ENCODE measurements at places on chromosomes 3 and 15.

GRCh38 chr3:39013289-39013688 is 38.5 kb downstream of the SCN11A start:
- no peaks in the 10 kb centered on the region for H3K4me1 ChIP-seq
- H3K4me3 ChIP-seq, result no peak overlapping the region
- no peaks in the 10 kb centered on the region for H3K36me3 ChIP-seq
- no peak overlapping the region for H3K27ac ChIP-seq
- no peak for DNase-seq

GRCh38 chr15:39542385-39543065 is 38.4 kb upstream of the THBS1 start:
- no peak overlapping the region for H3K27ac ChIP-seq
- H3K36me3 ChIP-seq, result no peaks in the 10 kb centered on the region
- peaks cover 8% of the 10 kb centered on the region for H3K27me3 ChIP-seq

- no peaks in the 10 kb centered on the region for H3K36me3 ChIP-seq
- H3K27me3 ChIP-seq, result peaks cover 10% of the 10 kb centered on the region
- no peak overlapping the region for H3K27ac ChIP-seq
- no peaks in the 10 kb centered on the region for H3K4me1 ChIP-seq
- no peak for DNase-seq
Observed at GRCh38 chr15:70902107-70902506, 9.5 kb downstream of the LRRC49 start.

DNA sequence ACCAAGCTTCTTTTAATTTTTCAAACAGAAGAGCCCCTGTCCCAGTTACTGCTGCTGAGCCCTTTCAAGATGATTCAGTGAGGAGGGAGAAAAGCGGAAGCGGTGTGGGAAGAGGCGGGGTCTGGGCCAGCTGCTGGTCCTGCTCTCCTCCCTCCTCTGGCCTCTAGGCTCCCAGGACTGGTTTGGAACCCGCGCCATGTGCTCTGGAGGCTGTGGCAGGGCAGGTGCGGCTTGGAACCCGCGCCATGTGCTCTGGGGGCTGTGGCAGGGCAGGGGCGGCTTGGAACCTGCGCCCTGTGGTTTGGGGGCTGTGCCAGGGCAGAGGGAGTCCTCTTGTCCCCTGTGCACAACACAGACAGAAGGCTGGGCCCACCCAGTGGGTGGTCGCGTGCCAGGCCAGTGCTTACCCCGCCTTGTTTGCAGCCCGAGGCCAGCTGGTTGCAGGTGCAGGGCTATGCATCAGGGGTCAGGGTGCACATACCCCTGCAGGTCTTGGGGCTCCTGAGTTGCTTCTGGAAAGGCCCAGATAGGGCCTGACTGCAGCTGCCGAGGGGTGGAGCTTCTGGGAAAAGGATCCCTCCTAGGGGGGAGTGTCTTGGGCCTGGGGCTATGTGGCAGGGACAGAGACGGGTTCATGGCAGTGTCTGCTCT is 12.2 kb downstream of the ALG1L2 start:
- H3K27me3 ChIP-seq, result no peaks in the 10 kb centered on the region
- peak overlapping the region; percentile 65 for H3K4me3 ChIP-seq
- H3K4me1 ChIP-seq, result peaks cover 42% of the 10 kb centered on the region
- peak overlapping the region; percentile 89 for H3K27ac ChIP-seq
- peak; percentile 43 for DNase-seq
- no peaks in the 10 kb centered on the region for H3K36me3 ChIP-seq

GRCh38 chr3:25520926-25521559 is 93.0 kb downstream of the RARB start:
- DNase-seq, result no peak
- H3K36me3 ChIP-seq, result no peaks in the 10 kb centered on the region
- no peak overlapping the region for H3K4me3 ChIP-seq
- H3K27ac ChIP-seq, result no peak overlapping the region

GRCh38 chr15:27933562-27933961 is 165.6 kb downstream of the OCA2 start:
- no peak for DNase-seq
- no peaks in the 10 kb centered on the region for H3K36me3 ChIP-seq
- H3K4me1 ChIP-seq, result no peaks in the 10 kb centered on the region
- no peak overlapping the region for H3K27ac ChIP-seq

GRCh38 chr3:115790759-115791158 is 167.4 kb downstream of the GAP43 start:
- peak; percentile 29 for DNase-seq
- no peak overlapping the region for H3K27ac ChIP-seq
- no peaks in the 10 kb centered on the region for H3K27me3 ChIP-seq
- H3K36me3 ChIP-seq, result no peaks in the 10 kb centered on the region
- peaks cover 25% of the 10 kb centered on the region for H3K4me1 ChIP-seq

DNA sequence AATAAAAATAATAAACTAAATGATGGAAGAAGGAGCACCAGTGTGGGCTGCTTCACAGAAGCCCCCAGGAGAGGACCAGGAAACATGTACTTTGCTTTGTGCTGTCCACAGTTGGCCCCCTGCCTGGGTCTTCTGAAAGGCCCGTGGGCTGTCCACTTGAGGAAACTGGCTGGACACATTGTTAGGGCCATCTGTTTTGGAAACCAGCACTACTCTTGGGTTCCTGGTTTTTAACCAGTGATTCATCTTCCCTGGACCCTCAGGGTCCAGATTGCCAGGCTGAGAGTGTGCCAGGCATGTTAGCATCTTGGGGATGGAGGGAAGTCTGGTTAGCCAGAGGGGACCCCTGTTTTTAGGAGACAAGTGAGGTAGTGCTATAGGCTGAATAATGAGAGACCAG is 297.2 kb upstream of the C2CD4B start:
- H3K36me3 ChIP-seq, result no peaks in the 10 kb centered on the region
- no peak for DNase-seq
- H3K4me3 ChIP-seq, result no peak overlapping the region
- no peaks in the 10 kb centered on the region for H3K4me1 ChIP-seq

- H3K4me3 ChIP-seq, result no peak overlapping the region
- DNase-seq, result no peak
- no peaks in the 10 kb centered on the region for H3K36me3 ChIP-seq
- H3K27me3 ChIP-seq, result no peaks in the 10 kb centered on the region
- H3K4me1 ChIP-seq, result peaks cover 3% of the 10 kb centered on the region
- no peak overlapping the region for H3K27ac ChIP-seq
Observed at GRCh38 chr3:141835557-141836229, 40.8 kb upstream of the ATP1B3 start.

DNA sequence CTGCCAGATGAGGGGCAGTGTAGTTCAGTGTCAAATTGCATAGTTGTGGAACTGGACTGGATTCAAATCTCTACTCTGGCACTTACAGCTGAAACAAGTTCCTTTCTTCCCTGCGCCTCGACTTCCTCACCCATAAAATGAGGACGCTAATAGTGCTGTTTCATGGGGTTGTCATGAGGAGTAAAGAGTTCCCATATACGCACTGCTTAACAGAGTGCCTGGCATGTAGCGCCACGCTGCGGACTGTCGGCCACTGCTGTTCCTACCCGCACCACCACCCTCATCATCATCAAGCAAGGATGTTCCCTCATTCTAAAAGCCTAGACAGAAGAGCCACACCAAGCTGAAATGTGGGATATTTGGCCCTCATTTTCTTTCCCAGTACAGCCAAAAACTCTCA is 91.9 kb downstream of the CHDH start:
- peaks cover 26% of the 10 kb centered on the region for H3K4me1 ChIP-seq
- H3K4me3 ChIP-seq, result no peak overlapping the region
- no peaks in the 10 kb centered on the region for H3K36me3 ChIP-seq
- no peak for DNase-seq
- no peaks in the 10 kb centered on the region for H3K27me3 ChIP-seq

- H3K27me3 ChIP-seq, result no peaks in the 10 kb centered on the region
- no peak for DNase-seq
- H3K4me3 ChIP-seq, result no peak overlapping the region
- no peak overlapping the region for H3K27ac ChIP-seq
- peaks cover 30% of the 10 kb centered on the region for H3K4me1 ChIP-seq
- H3K36me3 ChIP-seq, result peaks cover 41% of the 10 kb centered on the region
Observed at GRCh38 chr3:186997061-186997460, 66.7 kb downstream of the ST6GAL1 start.

- peak overlapping the region; percentile 58 for H3K4me3 ChIP-seq
- peaks cover 42% of the 10 kb centered on the region for H3K4me1 ChIP-seq
- DNase-seq, result no peak
- peak overlapping the region; percentile 69 for H3K27ac ChIP-seq
- H3K27me3 ChIP-seq, result peaks cover 84% of the 10 kb centered on the region
- H3K36me3 ChIP-seq, result peaks cover 9% of the 10 kb centered on the region
Observed at GRCh38 chr3:43998836-43999727, 242.6 kb upstream of the TOPAZ1 start.

DNA sequence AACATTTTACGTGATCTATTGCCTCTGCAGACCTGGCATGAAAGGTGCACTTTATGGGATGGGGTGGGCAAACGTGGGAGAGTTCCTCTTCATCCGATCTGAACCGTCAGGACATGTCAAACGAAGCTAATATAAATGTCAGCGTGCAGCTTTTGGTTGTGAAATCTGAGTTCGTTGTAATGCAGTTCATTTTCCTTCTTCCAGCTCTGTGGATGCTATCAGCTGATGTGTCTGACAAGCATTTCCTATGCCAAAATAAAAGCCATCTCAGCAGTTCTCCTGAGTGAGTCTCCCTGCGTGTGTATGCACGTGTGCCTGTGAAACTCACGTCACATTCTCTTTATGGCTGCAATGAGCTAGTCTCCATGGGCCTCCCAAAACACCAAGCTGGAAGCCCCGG is 512.3 kb downstream of the MCTP2 start:
- no peaks in the 10 kb centered on the region for H3K36me3 ChIP-seq
- H3K27ac ChIP-seq, result no peak overlapping the region
- no peaks in the 10 kb centered on the region for H3K27me3 ChIP-seq
- no peak overlapping the region for H3K4me3 ChIP-seq
- no peaks in the 10 kb centered on the region for H3K4me1 ChIP-seq

- DNase-seq, result no peak
- no peak overlapping the region for H3K4me3 ChIP-seq
- H3K4me1 ChIP-seq, result peaks cover 37% of the 10 kb centered on the region
Observed at GRCh38 chr15:52733088-52733487, 53.9 kb upstream of the ATOSA start.

DNA sequence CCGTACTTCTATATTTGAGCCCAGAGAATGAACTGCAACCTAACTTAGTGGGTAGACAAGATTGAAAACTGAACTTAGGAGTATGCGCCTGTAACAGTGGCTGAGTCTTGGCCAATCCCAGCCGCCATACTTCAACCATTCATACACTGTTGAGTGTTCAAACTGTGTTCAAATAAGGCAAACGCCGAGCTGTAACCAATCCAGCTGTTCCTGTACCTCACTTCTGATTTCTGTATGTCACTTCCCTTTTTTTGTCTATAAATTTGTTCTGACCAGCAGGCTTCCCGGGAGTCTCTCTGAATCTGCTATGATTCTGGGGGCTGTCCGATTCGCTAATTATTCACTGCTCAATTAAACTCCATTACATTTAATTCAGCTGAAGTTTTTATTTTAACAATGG is 58.6 kb upstream of the TPM1 start:
- H3K4me1 ChIP-seq, result no peaks in the 10 kb centered on the region
- H3K27me3 ChIP-seq, result peaks cover 23% of the 10 kb centered on the region
- H3K4me3 ChIP-seq, result no peak overlapping the region
- no peak for DNase-seq

DNA sequence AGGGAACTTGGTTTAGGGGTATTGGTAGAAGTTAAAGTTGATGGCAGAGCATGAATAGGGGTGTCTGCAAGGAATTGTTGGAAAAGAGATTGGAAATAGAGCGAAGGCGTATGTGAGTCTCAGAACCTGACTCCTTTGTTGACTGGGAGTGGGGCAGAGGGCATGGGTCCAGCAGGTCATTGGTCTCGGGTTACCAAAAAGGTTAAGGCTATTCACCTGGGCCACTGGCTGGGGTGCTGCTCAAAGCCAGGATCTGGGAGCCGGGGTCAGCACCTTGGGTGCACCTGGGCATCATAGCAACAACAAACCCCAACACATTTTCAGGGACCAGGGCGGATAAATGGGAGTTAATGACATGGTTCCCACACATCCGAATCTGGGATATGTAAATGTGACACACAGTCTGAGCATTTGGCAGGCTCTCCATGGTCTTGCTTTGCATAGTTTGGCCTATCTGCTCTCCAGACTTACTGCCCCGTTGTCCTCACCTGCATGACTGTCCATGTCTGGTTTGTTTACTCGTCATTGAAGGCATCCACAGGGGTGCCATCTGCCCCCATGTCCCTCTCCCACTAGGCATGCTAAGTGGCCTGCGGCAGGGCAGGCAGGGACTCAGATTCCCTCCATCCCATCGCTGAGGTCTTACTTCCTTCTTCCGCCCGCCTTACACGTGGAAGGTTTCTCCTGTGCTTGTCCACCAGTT is 10.1 kb downstream of the KLF13 start:
- no peak for DNase-seq
- peaks cover 48% of the 10 kb centered on the region for H3K36me3 ChIP-seq
- H3K4me1 ChIP-seq, result peaks cover 96% of the 10 kb centered on the region
- peak overlapping the region; percentile 25 for H3K4me3 ChIP-seq

GRCh38 chr3:45659661-45660566 is 29.3 kb upstream of the SACM1L start:
- DNase-seq, result peak; percentile 24
- H3K36me3 ChIP-seq, result peaks cover 5% of the 10 kb centered on the region
- no peaks in the 10 kb centered on the region for H3K27me3 ChIP-seq
- peaks cover 21% of the 10 kb centered on the region for H3K4me1 ChIP-seq

DNA sequence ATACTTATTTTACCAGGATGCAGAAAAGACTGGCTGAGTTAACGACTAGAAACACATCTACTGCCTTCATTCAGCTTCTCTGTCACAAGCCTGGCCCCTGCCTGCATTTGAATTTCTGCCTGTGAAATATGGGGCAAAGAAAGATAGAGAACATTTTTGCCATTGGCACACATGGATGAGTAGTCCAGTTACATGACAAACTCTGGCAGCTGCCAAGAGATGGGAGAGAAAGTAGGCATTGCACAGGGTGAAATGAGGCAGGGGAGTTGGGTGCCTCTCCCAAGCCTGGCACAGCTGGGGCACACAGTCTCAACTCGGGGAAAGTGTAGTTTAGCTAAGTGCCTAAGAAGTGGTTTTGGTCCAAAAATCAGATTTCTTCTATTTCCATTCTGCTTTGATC is 24.0 kb downstream of the ANXA2 start:
- H3K4me1 ChIP-seq, result peaks cover 7% of the 10 kb centered on the region
- peaks cover 56% of the 10 kb centered on the region for H3K36me3 ChIP-seq
- no peak overlapping the region for H3K27ac ChIP-seq

- no peak overlapping the region for H3K27ac ChIP-seq
- DNase-seq, result no peak
- H3K4me3 ChIP-seq, result no peak overlapping the region
- H3K4me1 ChIP-seq, result peaks cover 17% of the 10 kb centered on the region
- no peaks in the 10 kb centered on the region for H3K36me3 ChIP-seq
Observed at GRCh38 chr15:43239732-43240491, 19.1 kb upstream of the EPB42 start.

GRCh38 chr3:17399586-17399985 is 342.8 kb downstream of the TBC1D5 start:
- no peak overlapping the region for H3K27ac ChIP-seq
- no peak for DNase-seq
- no peaks in the 10 kb centered on the region for H3K4me1 ChIP-seq
- H3K36me3 ChIP-seq, result peaks cover 3% of the 10 kb centered on the region
- no peaks in the 10 kb centered on the region for H3K27me3 ChIP-seq

GRCh38 chr3:177973241-177973840 is 562.9 kb upstream of the KCNMB2 start:
- DNase-seq, result no peak
- no peaks in the 10 kb centered on the region for H3K4me1 ChIP-seq
- H3K4me3 ChIP-seq, result no peak overlapping the region
- no peaks in the 10 kb centered on the region for H3K27me3 ChIP-seq

GRCh38 chr3:63768386-63768785 is 50.7 kb upstream of the C3orf49 start:
- H3K4me1 ChIP-seq, result no peaks in the 10 kb centered on the region
- no peak for DNase-seq
- no peaks in the 10 kb centered on the region for H3K27me3 ChIP-seq
- H3K36me3 ChIP-seq, result no peaks in the 10 kb centered on the region

GRCh38 chr3:21345382-21345976 is 405.5 kb downstream of the ZNF385D start:
- H3K27ac ChIP-seq, result no peak overlapping the region
- no peaks in the 10 kb centered on the region for H3K36me3 ChIP-seq
- no peak for DNase-seq
- no peaks in the 10 kb centered on the region for H3K27me3 ChIP-seq
- H3K4me1 ChIP-seq, result no peaks in the 10 kb centered on the region
- no peak overlapping the region for H3K4me3 ChIP-seq
